ENCODE measurements at places on chromosomes 4 and X.

- no peak for DNase-seq
Measured at GRCh38 chrX:46626566-46626965, 53.0 kb downstream of the CHST7 start.

- no peak for DNase-seq
Measured at GRCh38 chr4:174627473-174627872, 105.2 kb upstream of the HPGD start.

DNA sequence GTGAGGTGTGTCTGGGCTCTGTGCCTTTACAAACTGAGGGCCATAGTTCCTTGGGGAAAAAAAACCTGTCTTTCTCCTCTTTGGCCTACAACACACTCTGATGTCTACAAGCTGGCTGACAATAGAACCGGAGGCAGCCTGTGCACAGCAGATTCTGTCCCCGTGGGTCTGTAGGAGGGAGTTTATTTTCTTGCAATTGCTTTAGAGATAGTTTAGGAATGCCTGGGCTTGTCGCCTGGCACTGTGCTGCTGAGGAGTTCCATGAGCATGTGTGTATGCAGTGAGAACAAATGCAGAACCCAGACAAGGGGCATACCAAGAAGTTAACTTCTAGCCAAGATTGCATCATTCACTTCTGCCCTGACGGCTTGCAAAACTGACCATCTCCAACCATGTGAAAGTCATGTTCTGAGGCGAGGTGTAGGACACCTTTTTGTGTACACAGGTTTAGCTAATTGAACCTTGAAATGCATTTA lies 54.1 kb downstream of the CCNI start:
- DNase-seq: no peak

GRCh38 chrX:24494647-24495075 lies 29.6 kb downstream of the PDK3 start:
- no peak for DNase-seq

- no peak for DNase-seq
Measured at GRCh38 chr4:11605597-11605996, 176.9 kb upstream of the HS3ST1 start.

GRCh38 chr4:91598696-91599095 lies 705.1 kb upstream of the GRID2 start:
- no peak for DNase-seq

- DNase-seq: no peak
Measured at GRCh38 chrX:108091878-108092291, 307 bp downstream of the ATG4A start.

- DNase-seq: no peak
Measured at GRCh38 chr4:36573441-36573840, 292.0 kb downstream of the DTHD1 start.

GRCh38 chr4:119037709-119038108 lies 97.9 kb upstream of the MYOZ2 start:
- DNase-seq: no peak

DNA sequence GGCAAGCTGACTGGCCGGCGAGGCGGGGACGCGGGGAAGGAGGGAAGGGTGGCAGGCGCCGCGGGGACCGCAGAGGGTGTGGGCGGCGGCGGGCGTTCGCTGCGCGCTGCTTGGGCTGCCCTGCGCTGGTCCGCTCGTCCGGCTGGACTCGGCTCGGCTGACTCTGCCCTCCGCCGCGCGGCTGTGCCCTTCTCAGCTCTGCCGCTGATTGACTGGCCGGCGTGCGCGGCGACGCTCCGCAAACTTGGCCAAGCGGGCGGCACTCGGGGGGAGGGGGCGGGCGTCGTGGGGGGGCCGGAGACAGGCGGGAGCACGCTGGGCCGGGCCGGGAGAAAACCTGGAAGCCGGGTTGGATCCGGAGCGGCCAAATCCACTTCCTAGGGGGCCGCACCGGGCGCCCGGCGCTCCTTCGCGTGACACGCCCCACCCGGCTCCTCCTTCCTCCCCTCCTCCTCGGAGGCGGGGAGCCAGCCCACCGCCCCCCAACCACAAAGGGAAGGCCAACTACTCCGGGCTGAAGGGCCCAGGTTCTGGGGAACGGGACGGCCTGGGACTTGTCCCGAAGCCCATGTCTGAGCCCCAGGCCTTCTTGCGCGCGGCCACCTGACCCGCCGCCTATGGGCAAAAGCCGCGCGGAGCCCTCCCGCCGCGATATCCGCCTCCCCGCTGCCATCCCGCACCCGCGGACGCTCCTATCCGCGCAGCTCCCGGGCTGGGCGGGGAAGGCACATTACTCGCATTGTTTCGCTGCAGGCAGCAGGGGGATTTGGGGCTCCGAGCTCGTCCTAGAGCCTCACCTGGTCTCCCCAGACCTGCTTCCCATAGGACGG lies at the start of gene GPC4:
GPC4 (minus strand) TSS at position 214 of the 830 bp plus-strand sequence. CDS start 524 bp downstream, outside the sequence.
- DNase-seq: no peak

DNA sequence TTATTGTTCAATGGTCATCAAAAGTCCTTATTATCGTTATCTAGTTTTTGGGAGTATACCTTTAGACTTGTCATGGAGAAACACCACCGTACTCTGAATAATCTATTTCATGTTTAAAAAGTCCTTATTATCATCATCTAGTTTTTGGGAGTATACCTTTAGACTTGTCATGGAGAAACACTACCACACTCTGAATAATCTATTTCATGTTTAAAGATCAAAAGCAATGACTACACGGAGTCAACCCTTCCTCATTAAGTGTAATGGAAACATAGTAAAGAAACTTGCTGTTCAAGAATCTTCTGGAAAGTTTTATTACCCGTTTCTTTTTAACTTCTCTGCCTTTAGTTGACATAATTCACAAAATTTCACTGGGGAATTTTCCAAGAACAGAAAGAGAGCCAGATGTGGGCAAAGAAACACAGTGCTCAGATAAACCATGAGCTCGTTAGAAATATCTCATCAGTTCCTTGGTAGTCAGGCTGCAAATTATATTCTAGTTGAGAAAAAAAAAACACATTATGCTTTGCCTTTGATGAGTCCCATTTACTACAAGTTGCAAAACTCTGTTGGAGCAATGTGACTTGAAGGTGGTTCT lies 158.8 kb downstream of the AFAP1 start:
- no peak for DNase-seq

DNA sequence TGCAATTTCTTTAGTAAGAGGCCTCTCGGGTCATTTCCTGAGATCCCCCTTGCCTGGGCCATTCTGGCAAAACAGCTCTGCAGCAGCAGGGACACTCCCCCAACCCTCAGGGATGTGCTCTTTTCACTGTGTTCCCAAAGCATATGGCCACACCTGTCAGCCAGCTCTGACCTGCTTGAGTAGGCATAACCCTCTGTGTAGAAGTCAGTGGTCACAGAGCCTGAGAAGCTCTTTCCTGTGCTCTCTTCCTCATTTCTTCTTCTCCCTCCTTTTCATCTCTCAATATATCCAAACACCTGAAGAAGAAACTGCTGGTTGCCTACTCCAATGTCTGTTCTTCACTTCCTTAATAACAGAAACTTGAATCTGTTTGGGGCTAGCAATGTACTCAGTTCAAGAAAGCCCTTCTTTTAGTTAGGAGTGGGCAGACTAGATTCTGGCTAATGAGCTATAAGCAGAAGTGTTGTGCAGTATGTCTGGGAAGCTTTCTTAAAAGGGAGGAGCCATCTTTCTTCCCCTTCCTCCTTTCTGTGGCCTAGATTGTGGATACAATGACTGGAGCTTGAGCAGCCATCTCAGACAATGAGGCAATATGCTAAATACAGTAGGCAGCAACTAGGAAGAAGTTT lies 73.3 kb downstream of the PRPS1 start:
- DNase-seq: no peak

DNA sequence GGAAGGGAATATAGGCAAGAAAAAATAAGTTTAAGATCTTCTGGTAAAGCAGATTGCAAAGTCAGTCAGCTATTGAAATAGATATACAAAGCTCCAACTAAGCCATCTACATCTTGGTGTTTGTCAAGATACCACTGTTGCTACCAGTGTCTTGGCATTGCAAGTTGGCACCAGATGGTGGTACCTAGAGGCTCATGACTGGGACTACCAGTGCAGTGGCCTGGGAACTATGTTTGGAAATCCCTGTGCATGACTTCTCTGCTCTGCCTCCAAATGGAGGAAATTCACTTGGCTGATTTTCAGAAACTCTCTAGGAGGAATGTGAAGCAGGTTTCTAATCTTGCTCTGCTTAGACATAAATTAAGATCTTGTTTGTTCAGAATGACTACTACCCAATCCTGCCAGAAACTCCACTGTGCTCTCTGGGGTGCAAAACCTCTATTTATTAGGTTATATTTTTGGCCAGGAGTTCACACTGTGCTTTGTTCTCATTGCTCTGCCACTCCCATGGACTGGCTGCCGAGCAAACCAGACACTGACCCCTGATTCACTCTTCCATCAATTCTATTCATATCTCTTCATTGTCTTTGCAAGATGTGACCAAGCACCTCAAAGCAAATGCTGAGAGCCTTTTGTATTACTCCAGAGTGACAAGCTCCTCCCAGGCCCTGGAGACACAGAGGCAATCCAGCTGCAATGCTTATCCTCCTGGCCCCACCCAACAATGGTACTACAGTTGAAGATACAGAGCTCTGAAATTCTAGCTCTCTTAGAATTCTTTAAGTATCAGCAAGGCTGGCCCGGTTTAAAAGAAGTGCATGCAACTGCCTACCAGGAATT lies 272.3 kb upstream of the FGF16 start:
- no peak for DNase-seq

GRCh38 chr4:18075823-18076433 lies 54.4 kb upstream of the LCORL start:
- DNase-seq: no peak

DNA sequence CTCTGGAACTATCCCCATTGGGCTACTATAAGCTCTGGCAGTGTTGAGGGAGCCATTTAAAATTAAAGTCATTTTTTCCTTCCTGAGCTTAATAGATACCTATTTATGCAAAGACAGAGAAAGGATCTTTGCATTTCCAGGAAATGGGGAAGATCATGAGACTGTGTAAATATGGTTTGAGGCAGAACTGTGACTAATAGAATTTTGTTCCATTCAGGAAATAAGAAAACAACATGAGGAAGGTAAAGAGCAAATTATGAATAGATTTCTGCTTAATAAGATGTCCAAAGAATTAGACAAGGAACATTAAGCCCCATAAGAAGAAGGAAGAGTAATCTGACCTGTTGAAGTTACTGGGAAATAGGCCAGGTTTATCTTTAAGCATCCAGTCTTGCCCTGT lies 17.8 kb upstream of the TBC1D19 start:
- no peak for DNase-seq

DNA sequence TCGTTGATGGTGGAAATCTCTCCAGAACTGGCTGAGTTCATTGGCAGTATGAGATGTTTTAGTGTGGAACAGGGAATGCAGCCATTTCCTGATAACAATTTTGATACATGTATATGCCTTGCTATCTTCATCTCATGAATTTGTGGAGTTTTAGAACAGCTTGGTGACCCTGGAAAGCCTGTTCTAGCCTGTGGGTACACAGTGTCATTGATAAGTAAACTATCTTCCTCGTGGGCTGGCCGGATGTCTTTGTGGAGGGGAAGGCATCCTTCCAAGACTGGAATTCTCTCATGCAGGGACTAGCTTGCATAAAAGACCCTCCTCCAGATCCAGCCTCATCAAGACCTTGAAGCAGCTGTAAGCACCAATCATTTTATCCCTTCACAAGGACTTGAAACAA lies 40.2 kb upstream of the NUDT10 start:
- DNase-seq: no peak

GRCh38 chr4:117908306-117909207 lies 125.7 kb upstream of the NDST3 start:
- no peak for DNase-seq

DNA sequence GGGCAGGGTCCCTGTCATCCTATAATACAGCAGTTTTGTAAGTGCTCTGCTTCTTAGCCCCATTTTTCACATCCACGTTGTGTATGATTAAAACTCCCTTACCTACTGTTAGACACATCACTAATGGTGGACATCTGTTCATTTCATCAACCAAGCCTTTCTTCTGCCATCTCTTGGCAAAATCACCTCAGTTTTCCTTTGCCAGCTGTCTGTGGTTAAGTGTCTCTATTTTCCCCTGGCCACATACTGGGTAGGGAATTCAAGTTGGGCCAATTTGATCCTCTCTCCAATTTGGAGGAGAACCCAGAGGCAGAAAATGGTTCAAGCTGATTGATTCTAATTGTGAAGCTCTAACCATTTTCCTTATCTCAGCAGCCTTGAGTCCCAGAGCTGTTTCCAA lies 436.1 kb downstream of the PCDH7 start:
- DNase-seq: no peak

GRCh38 chr4:125116431-125116830 lies 198.3 kb upstream of the FAT4 start:
- DNase-seq: no peak

GRCh38 chr4:18463987-18464559 lies 442.5 kb upstream of the LCORL start:
- DNase-seq: no peak

GRCh38 chr4:187665086-187665485 lies 330.5 kb upstream of the ZFP42 start:
- no peak for DNase-seq

DNA sequence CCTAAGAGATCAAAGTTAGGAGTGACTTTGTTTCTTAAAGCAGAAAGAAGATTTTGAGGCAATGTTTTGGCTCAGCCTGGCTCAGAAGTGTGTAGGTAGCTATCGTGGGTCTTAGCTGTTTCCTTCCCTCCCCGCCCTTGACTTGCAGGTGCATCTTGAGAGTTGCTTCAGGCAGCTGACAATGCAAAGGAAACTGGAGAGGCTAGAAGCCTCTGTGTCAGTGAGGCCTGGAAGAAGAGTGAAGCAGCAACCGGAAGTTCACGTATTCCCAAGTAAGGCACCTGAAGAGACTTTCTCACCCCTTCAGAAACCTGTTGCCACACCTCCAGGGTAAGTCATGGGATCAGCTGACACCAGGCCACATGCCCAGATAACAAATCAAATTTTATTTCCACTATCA lies 10.6 kb upstream of the XKRX start:
- DNase-seq: no peak

DNA sequence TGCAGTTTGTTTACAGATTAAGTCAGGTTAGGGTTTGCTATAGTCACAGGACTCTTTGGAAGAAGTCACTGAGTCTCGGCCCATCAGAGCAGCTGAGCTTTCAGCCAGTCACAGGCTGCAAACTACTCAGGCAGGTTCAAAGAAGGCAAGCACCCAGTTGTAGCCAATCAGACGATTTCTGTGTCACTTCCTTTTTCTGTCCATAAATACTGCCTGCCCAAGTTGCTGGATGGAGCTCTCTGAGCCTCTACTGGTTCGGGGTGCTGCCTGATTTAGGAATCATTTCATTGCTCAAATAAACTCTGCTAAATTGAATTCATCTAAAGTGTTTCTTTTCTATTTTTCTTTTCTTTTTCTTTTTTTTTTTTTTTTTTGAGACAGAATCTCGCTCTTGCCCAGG lies 7.3 kb upstream of the SH3BP2 start:
- no peak for DNase-seq

DNA sequence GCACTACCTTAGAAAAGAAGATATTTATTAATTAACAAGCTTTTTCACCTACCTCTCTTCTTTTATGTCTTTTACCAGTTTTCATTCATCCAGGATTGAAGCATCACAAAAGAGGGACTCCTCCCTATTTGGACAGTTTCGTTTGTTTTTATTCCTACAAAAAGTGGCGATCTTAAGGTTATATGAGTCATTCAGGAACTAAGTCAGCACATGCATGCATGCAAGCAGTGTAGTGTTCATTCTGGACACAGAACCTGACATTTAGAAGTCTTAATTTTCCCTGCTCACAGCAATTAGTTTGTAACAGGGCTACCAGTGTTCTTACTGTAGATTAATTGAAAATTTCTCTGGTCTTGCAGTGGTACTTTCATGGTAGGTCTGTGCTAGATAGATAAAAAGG lies 47.9 kb upstream of the QRFPR start:
- no peak for DNase-seq

GRCh38 chrX:18707426-18708049 lies at the start of gene PPEF1:
TSS of gene PPEF1 (plus strand) at chrX:18707645. CDS start at chrX:18707781, 136 bp downstream.
- DNase-seq: no peak

- no peak for DNase-seq
Measured at GRCh38 chrX:133916984-133917722, 68.2 kb downstream of the GPC3 start.

Measured in stimulated activated CD8-positive, alpha-beta memory T cell treated with anti-CD3 and anti-CD28 coated beads, Interleukin-7, amount 100 ng/mL, for 1 hour (primary cell).